ENCODE measurements at places on chromosomes 6 and 20.

GRCh38 chr6:44824567-44824966, 437.1 kb downstream of the CDC5L start:
- no peak for DNase-seq

DNA sequence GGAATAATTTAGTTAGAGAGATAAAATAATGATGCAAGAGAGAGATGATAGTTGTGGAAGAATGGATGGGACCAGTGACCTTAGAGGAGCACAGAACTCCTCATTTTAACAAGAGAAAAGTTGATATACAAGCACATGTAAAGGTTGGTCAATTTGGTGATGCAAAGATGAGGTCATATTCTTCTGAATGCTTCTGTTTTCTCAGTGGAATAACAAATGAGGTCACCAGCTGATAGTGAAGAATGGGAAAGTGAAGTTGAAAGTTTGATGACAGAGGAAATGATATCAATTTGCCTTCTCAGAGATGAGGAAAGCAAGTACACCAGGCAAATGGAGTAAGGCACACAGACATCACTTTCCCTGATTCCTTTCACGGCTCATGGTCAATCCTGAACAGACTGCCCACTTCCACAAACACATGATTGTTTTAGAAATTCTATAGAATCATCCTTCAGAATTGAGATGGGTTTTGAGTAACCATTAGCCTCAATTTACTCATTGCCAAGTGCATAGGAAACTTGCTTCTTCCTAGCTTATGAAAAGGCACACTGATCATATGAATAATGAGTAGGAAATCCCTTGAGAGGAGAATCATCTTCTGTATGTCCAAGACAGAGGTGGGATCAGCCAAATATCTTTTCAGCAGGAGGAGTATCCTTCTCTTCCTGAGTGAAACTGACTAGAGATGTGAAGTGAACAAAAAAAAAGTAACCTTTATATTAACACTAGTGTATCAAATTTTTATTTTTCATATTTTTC, 82.4 kb upstream of the TCF21 start:
- no peak for DNase-seq

- no peak for DNase-seq
These were observed 70.7 kb upstream of the TAB2 start for GRCh38 chr6:149246691-149247384.

- no peak for DNase-seq
These were observed 1065.9 kb upstream of the CITED2 start for GRCh38 chr6:140440223-140440835.

GRCh38 chr6:158552796-158553138, 7.1 kb upstream of the TMEM181 start:
- DNase-seq = no peak

GRCh38 chr6:43887340-43887858, 117.4 kb downstream of the VEGFA start:
- no peak for DNase-seq

- no peak for DNase-seq
These were observed 120.4 kb downstream of the MRPL14 start for GRCh38 chr6:44006872-44007303.

- no peak for DNase-seq
These were observed 198.7 kb downstream of the GPX5 start for GRCh38 chr6:28724395-28724794.

- no peak for DNase-seq
These were observed 5.1 kb downstream of the HLA-DMA start for GRCh38 chr6:32947552-32948465.

DNA sequence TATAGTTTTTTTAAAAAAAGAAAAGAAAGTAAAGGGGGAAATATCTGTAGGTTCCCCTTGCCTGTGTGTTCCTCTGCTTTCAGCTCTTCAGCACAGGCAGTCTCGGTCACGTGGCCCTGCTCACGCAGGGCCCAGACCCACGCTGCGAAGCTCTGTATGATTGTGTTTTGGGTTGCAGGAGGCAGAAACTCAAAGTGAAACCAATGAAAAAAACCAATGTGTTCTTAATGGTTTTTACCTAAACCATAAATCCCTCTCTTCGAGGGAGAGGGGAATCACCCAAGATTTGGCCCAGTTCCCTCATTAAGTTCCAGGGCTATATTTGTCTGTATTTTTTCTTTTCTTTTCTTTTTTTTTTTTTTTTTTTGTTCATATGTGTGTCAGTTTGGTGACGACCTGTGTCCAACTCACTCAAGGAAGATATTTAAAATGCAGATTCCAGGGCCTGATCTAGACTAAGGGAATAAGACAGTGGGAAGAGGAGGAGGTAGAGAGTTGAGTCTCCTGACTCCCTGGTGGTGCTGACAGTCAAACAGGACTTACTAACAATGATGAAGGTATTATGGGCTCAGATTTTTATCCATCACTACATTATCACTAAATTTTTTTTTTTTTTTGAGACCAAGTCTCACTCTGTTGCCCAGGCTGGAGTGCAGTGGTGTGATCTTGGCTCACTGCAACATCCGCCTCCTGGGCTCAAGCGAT, 33.8 kb upstream of the RREB1 start:
- DNase-seq = no peak

DNA sequence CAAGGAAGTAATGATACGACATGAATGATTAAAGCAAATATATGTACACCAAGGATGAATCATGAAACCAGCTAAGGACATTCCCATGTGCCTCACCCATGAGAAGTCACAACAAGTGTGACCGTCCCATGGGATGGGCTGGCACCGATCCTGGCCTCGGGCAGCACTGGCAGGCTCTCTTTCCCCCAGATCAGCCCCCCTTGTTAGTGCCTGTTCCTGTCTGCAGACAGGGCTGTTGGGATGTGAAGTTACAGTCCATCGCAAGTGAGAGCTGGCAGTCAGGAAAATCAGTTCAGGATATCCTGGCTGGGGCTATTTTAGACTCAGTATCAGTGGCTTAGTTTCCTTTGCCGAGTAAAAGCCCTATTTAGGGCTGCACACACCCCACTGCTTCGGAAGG, 129.2 kb upstream of the SNX9 start:
- no peak for DNase-seq

- DNase-seq = no peak
These were observed 61.3 kb upstream of the ATXN1 start for GRCh38 chr6:16822529-16822928.

DNA sequence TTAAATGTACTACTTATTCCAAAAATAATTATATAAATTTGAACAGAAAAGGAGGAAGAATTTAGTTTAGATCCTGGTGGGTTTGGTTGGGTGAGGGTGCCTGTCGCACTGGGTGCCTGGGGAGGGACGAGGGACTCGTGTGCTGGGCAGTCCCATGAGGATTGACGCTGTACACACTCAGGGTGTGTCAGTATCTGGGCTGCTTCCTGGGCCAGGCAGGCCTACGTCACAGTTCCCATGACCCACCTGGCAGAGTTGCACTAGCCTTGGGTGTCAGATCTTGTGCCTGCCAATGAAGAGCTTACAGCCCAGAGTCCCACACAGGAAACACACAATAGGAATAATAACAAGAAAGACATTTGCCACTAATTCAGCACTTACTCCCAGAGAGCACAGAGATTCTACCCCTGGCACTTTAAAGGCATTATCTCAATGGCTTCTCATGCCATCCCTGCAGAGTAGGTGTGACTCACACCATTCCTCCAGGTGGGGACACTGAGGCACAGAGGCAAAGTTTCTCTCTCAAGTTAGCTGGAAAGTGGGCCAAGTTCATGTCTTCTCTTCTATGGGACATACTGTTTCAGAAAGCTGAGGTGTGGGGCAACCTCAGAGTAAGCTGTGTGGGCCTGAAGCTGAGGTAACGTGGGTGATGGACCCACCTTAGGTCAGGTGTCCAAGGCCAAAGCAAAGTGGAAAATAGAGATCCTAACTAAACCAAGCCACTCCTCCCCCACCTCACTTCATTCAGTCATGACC, 1.3 kb upstream of the SDCBP2 start:
- DNase-seq = no peak
